NCI-H526 (cell line): ENCODE measurements at places on chromosomes 7 and 10.

GRCh38 chr10:26334232-26334931 lies 103.8 kb upstream of the APBB1IP start:
- no peak for DNase-seq

DNA sequence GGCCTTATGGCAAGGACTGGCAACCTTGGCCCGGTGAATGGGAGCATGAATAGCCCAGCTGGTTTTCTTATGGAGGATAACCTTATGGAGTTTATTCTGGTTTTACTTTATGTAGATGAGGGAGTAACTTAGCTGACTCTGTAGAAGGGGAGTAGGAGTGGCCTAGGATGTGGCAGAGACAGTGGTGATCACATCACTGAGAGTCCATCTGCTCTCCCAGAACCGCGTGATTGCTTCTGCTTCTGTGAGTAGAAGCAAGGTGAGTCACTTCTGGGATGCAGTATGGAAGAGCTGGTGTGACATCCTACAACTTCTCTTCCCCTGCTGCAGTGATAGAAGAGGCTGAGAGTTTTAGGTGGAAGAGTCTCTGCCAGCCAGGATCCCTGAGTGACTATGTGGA lies 129.2 kb downstream of the RPS24 start:
- DNase-seq = no peak

DNA sequence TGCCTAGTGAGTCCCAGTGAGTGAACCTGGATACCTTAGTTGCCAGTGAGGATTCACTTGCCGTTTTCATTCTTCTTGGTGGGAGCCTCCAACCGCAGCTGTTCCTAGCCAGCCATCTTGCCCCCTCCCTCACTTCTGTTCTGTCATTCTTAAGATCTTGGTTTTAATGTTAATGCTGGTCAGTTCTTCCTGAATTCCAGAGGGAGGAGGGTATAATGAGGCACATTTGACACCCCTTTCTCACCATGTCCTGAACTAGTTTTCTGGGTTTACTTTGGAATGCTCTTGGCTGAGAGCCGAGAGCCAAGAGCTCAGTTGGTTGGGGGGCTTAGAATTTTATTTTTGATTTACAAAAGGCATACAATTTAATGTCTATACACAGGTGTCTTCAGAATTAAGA lies 78.5 kb upstream of the ADCY1 start:
- DNase-seq = no peak

DNA sequence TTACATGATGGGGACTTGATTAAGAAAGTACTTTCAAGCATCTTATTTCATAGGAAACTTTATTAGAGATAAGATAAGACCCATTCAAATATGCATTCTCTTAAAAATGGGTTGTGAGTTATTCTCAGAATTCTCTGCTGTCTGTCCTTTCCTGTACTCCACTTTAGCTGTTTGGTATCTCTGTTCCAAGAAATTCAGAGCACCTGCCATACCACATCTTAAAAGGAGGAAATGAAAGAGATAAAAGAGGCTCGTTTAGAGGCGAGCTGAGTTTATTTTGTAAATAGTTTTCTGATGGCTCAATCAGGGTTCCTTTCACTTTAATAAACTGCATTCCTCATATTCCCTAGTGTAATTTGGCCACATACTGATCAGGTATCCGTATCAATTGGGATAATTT lies 87.2 kb downstream of the MDFIC start:
- DNase-seq = no peak

- no peak for DNase-seq
Measured at GRCh38 chr7:144386741-144387140, 16.8 kb downstream of the NOBOX start.

- DNase-seq = no peak
Measured at GRCh38 chr7:92698237-92698841, 108.1 kb upstream of the FAM133B start.

DNA sequence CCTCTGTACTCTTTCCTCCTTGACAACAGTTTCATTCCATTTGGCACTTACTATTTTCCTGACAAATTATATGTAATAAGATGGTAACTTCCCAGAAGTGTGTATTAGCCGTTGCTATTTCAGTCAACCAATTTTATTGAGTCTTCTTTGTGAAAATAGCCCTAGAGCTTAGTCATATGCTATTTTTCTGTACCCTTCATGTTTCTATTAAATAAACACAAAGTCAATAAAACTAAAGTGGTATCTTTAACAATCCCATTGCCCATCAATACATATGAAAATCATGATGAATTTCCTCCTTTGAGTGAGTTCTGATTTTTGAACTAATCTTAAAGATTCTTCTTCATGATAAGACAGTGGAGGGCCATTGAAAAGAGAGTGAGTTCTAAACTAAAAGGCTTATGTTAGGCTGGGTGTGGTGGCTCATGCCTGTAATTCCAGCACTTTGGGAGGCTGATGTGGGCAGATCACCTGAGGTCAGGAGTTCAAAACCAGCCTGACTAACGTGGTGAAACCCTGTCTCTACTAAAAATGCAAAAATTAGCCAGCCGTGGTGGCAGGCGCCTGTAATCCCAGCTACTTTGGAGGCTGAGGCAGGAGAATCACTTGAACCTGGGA lies 5.9 kb upstream of the MYPN start:
- DNase-seq = no peak
